ENCODE measurements at places on chromosomes 1 and 21. TPM values are rescaled to one million over a fixed set of nuclear protein-coding genes. Genes with fewer than 3 reads are reported as not detected.

CRNN gene
- not detected for total RNA-seq

IL20 gene
- total RNA-seq, result not detected

SLC30A2 gene
- total RNA-seq, result not detected

SPRR4 gene
- total RNA-seq, result not detected

RHOU gene
- 14.1 TPM for total RNA-seq

TMPRSS2 gene
- total RNA-seq, result under 0.01 TPM

MAP1LC3C gene
- total RNA-seq, result 1.6 TPM

PRRX1 gene
- 10.6 TPM for total RNA-seq

ERRFI1 gene
- total RNA-seq, result 21.9 TPM

ITLN1 gene
- total RNA-seq, result not detected

TMEM82 gene
- not detected for total RNA-seq

SNRPE gene
- 65.0 TPM for total RNA-seq

CNR2 gene
- total RNA-seq, result not detected

FNDC10 gene
- 8.3 TPM for total RNA-seq

CNIH3 gene
- 21.5 TPM for total RNA-seq

ORC1 gene
- total RNA-seq, result 2.1 TPM

IFT25 gene
- 31.1 TPM for total RNA-seq

RGS7 gene
- 31.1 TPM for total RNA-seq

All from diencephalon (tissue), 1 donor.